A549 treated with ZK216348 at 1 μM for 4 hours (cell line): ENCODE measurements at places on chromosomes 2 and 18. TPM values are rescaled to one million over a fixed set of nuclear protein-coding genes. Genes with fewer than 3 reads are reported as not detected.

The ICOS gene
- not detected in 5 replicates for total RNA-seq

The UGT1A10 gene
- 0.18 to 0.52 TPM (median 0.23 TPM) in 3 of 5 replicates, not detected in the others for total RNA-seq

The LRRC30 gene
- not detected in 5 replicates for total RNA-seq

The IRS1 gene
- 12.8 to 18.7 TPM (median 18.2 TPM) in 5 replicates for total RNA-seq

The EHBP1 gene
- total RNA-seq: 46.2 to 58.3 TPM (median 48.8 TPM) in 5 replicates

The ALPG gene
- 0.20 to 0.38 TPM (median 0.22 TPM) in 4 of 5 replicates, not detected in the other for total RNA-seq

The LYG2 gene
- not detected in 5 replicates for total RNA-seq

The CYBRD1 gene
- total RNA-seq: 19.5 to 35.8 TPM (median 30.6 TPM) in 5 replicates

The EDAR gene
- 0.05 to 0.08 TPM in 2 of 5 replicates, not detected in the others for total RNA-seq

The HS6ST1 gene
- 7.3 to 14.0 TPM (median 13.5 TPM) in 5 replicates for total RNA-seq

The CDH2 gene
- 31.8 to 50.4 TPM (median 43.7 TPM) in 5 replicates for total RNA-seq

The MAPRE3 gene
- total RNA-seq: 9.2 to 13.6 TPM (median 12.7 TPM) in 5 replicates

The SNORC gene
- 3.7 to 13.5 TPM (median 9.5 TPM) in 5 replicates for total RNA-seq

The RABL2A gene
- total RNA-seq: 8.5 to 10.6 TPM (median 10.0 TPM) in 5 replicates

The HOXD10 gene
- 5.5 to 7.6 TPM (median 6.7 TPM) in 5 replicates for total RNA-seq

The EIF4E2 gene
- 93.6 to 338 TPM (median 101 TPM) in 5 replicates for total RNA-seq

The REG1A gene
- total RNA-seq: not detected in 5 replicates

The SCYGR4 gene
- not detected in 5 replicates for total RNA-seq

The FOXD4L1 gene
- 0.25 to 0.50 TPM (median 0.28 TPM) in 5 replicates for total RNA-seq
